A375 (cell line): ENCODE measurements at places on chromosomes 12 and 14. TPM values are rescaled to one million over a fixed set of nuclear protein-coding genes. Genes with fewer than 3 reads are reported as not detected.

The ISM2 gene
- total RNA-seq, result not detected in 2 replicates

The ITGA7 gene
- 6.5 and 6.9 TPM in 2 replicates for total RNA-seq

The ESYT1 gene
- total RNA-seq, result 122 and 134 TPM in 2 replicates

The EIF2B1 gene
- total RNA-seq, result 133 and 214 TPM in 2 replicates

The DNAI7 gene
- 0.08 and 0.23 TPM in 2 replicates for total RNA-seq

The RNU4-1 gene
- under 0.01 TPM in 2 replicates for total RNA-seq

The ERP27 gene
- total RNA-seq, result not detected in 2 replicates

The SLCO1B3 gene
- total RNA-seq, result 0.41 and 0.50 TPM in 2 replicates

The WNT1 gene
- total RNA-seq, result not detected in 2 replicates

The CATSPERB gene
- total RNA-seq, result not detected in 2 replicates

The FAM90A1 gene
- 0.53 and 0.61 TPM in 2 replicates for total RNA-seq

The DEPDC4 gene
- 0.66 and 3.0 TPM in 2 replicates for total RNA-seq

The DENR gene
- total RNA-seq, result 48.0 and 51.6 TPM in 2 replicates
